ENCODE measurements at places on chromosomes 5 and 9. TPM values are rescaled to one million over a fixed set of nuclear protein-coding genes. Genes with fewer than 3 reads are reported as not detected.

The EXD3 gene
- polyA plus RNA-seq = 7.4 TPM

The PDE8B gene
- 2.4 TPM for polyA plus RNA-seq

The RBM22 gene
- polyA plus RNA-seq = 41.2 TPM

The NMUR2 gene
- 0.86 TPM for polyA plus RNA-seq

The LCN10 gene
- 3.9 TPM for polyA plus RNA-seq

The SPATA31D4 gene
- not detected for polyA plus RNA-seq

The CCL27 gene
- 0.60 TPM for polyA plus RNA-seq

The C5orf52 gene
- not detected for polyA plus RNA-seq

The FBXL7 gene
- polyA plus RNA-seq = 21.5 TPM

The RRAGA gene
- 87.2 TPM for polyA plus RNA-seq

The KIF4B gene
- 0.08 TPM for polyA plus RNA-seq

The SLC4A9 gene
- polyA plus RNA-seq = not detected

The INSL6 gene
- polyA plus RNA-seq = 0.27 TPM

The SPTLC1 gene
- 42.5 TPM for polyA plus RNA-seq

The CDC20B gene
- polyA plus RNA-seq = not detected

The CCDC192 gene
- 0.68 TPM for polyA plus RNA-seq

The AGTPBP1 gene
- polyA plus RNA-seq = 12.3 TPM

The RASGRF2 gene
- 0.47 TPM for polyA plus RNA-seq

The PDE6A gene
- 0.03 TPM for polyA plus RNA-seq

The PCDHGA5 gene
- polyA plus RNA-seq = 2.3 TPM

The C9orf153 gene
- 0.40 TPM for polyA plus RNA-seq

The SYNPO gene
- polyA plus RNA-seq = 25.6 TPM

The PTGES2 gene
- polyA plus RNA-seq = 45.3 TPM

The DDX4 gene
- polyA plus RNA-seq = 0.11 TPM

The TMED9 gene
- polyA plus RNA-seq = 123 TPM

The ARL15 gene
- 23.5 TPM for polyA plus RNA-seq

The CETN3 gene
- polyA plus RNA-seq = 26.3 TPM

The RAD17 gene
- 26.3 TPM for polyA plus RNA-seq
